ENCODE measurements at places on chromosomes 13 and 19.

- peak; percentile 89 for DNase-seq
Measured at GRCh38 chr19:29672933-29673336, 7.7 kb downstream of the PLEKHF1 start.

- DNase-seq, result no peak
Measured at GRCh38 chr19:46813839-46814358, 25.5 kb upstream of the SLC1A5 start.

- DNase-seq, result no peak
Measured at GRCh38 chr13:98228661-98229341, 51.7 kb upstream of the RNF113B start.

DNA sequence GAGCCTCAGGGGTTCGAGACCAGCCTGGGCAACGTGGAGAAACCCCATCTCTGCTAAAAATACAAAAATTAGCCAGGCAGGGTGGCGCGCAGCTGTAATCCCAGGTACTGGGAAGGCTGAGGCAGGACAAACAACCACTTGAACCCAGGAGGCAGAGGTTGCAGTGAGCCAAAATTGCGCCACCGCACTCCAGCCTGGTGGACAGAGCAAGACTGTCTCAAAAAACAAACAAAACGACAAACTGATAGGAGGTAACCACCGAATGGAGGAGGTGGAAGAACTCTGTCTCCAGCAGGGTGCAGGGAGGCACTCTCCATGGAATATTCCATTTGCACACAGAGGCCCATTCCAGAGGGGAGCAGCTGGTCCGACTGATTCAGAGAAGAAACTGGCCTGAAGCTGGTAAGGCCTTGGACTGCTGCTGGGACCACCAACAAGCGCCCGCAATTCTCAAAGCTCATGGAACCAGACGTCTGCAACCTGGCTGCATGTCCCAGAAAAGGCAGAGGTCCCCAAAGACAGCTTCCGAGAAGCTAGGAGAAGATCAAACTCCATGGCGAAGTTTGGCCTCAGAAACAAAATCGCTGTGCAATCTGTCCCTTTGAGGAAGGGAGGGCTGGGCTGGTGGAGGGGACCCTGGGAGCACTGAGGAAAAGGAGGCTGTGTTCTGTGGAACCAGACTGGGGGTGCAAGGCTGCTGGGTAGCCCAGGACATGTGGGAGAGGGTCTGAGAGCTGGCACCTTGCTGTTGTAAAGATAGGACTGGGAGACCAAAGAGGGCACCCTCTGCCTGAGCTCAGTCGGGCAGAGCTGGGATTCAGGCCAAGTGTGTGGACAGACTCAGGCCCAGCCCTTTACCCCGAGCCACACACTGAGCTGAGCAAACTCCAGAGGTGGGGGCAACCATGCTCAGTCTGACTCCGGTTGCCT, 35.2 kb downstream of the SLC25A42 start:
- DNase-seq, result no peak

GRCh38 chr19:40807147-40808020, 8.4 kb downstream of the EGLN2 start:
- no peak for DNase-seq

GRCh38 chr19:15297416-15298224, 34.7 kb downstream of the BRD4 start:
- DNase-seq, result no peak

DNA sequence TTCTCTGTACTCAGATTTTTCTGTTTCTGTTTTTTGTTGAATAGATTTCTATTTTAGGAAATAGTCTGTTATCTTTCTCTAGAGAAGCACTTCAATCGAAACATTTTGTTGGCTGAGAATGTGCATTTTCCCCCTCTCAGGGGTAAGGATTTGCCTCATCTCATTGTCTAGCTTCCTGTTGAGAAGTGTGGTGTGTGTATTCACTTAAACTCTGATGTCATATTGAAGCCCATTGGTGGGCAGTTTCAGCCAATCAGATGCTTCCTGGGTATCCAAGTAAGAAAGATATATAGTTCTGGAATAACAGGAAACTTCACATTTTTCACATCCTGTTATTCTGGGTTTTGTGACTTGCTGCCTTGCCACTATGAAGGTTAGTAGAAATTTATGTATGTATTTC, 87.6 kb downstream of the ARHGEF7 start:
- peak; percentile 27 for DNase-seq

- no peak for DNase-seq
Measured at GRCh38 chr13:110209950-110210603, 96.9 kb downstream of the COL4A1 start.

DNA sequence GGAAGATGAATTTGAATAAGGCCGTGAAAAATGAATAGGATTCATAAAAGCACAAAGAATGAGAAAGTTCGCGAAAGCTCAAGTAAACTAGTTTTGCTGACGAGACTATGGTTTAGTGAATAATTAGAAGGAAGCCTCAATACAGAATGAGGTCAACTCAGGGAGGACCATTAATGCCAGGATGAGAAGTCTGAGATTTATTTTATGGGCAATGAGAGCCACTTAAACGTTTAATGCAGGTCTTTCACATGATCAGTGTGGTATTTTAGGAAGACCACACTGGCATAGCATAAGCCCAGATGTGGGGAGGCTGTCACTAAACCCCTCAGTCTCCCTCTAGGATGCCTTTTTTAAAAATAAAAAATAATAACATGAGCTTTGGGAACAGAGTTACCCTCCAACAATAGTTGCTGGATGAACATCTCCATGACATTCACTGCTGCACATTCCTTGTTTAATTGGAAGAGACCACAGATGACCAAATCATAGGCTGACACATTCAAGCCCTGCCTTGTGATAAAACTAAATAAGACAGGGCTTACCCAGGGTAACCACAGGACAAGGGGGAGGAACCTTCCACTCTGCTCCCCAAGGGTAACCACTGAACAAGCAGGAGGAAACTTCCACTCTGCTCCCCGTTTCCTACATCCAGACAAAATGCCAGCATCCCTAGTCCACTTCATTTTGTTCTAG, 43.6 kb upstream of the LSM14A start:
- DNase-seq, result no peak

GRCh38 chr13:29761160-29761559, 89.3 kb downstream of the UBL3 start:
- DNase-seq, result no peak

GRCh38 chr13:23615395-23616081, 45.3 kb downstream of the TNFRSF19 start:
- no peak for DNase-seq

GRCh38 chr19:42528354-42529247, at the start of gene CEACAM1:
TSS of gene CEACAM1 (minus strand) at chr19:42528481. CDS start at chr19:42528374, 107 bp downstream.
- DNase-seq, result peak; percentile 57

DNA sequence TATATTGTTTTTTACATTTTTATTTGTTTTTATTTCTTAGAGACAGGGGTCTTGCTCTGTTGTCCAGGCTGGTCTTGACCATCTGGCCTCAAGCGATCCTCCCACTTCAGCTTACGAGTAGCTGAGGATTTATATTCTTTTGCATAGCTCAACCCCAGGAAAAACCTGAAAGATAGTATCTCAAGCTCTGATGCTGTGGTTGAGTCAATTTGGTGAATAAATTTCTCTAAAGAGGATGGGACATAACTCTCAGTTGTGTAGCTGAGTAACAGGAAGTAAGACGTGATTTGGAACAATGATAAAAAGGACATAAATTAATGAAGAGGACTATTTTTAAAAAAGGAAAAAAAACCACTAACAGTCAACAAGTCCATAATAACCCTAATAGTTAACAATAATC, 79.8 kb upstream of the TNFSF11 start:
- DNase-seq, result peak; percentile 4

DNA sequence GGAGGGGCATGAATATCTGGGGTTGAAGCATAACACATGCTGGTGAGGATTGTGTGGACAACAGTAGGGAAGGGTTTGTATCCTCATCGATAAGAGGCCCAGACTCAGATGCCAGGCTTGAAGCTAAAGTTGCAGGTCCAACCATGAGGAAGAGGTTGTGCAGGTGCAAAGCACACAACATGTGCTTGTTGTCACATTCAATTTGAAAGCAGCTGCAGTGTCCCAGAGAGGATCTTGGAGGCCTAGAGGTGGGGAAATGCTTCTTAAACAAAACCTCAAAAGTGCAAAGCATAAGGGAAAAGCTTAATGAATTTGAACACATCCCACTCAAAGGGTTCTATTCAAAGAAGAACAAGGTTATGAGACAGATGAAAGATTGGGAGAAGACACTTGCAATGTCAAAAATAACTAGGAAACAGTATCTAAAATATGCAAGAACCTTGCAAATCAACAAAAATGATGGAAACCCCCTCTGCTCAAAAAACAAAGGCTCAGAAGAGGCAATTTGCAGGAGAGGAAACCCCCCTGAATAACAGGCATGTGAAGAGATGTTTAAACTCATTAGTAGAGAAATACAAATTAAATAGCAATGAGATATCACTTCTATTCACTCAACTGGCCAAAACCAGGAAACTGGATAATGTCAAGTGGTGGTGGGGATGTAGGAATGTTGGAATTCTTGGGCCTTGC, 187.1 kb downstream of the KATNAL1 start:
- no peak for DNase-seq

DNA sequence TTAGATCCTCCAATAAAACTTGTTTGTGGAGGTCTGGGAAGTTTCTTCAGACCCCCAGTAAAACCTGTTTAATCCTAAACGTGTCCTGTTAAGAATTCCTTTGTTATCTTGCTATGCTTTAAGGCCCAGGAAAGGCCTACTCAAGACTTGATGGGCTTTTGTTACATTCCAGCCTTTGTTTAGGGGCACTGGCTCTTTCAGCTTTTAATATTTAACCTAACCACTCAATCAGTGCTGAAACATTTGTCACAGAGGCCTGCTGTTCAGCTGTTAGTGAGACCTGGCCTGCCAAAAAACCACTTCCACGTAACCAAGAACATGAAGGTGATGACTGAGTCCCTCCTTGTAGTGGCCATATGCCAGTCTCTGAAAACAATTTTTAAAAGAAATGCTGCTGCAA, 41.7 kb downstream of the PCDH17 start:
- no peak for DNase-seq

DNA sequence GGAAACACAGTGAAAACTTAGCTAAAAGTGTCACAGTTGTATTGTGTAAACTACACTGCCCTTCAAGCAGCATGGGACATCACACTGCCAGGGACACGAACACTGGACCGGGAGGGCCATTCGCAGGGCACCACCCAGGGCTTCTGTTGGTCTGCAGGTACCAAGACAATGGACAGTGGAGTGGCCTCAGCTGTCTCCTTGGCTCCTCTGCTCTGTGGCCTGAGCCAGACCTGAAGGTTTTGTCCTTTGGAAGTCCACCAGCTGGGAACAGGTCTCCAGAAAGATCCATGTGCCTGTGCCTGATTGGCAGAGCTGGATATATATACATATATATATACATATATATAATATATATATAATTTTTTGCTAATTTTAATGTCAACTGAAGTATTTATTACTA, 149.8 kb downstream of the ZNF536 start:
- DNase-seq, result no peak

- DNase-seq, result no peak
Measured at GRCh38 chr13:45690636-45691035, 11.5 kb upstream of the CBY2 start.

GRCh38 chr19:41882568-41883462, at the start of gene ARHGEF1:
TSS of gene ARHGEF1 (plus strand) at chr19:41883184. CDS start at chr19:41888083, 4,899 bp downstream.
- DNase-seq, result peak; percentile 65

DNA sequence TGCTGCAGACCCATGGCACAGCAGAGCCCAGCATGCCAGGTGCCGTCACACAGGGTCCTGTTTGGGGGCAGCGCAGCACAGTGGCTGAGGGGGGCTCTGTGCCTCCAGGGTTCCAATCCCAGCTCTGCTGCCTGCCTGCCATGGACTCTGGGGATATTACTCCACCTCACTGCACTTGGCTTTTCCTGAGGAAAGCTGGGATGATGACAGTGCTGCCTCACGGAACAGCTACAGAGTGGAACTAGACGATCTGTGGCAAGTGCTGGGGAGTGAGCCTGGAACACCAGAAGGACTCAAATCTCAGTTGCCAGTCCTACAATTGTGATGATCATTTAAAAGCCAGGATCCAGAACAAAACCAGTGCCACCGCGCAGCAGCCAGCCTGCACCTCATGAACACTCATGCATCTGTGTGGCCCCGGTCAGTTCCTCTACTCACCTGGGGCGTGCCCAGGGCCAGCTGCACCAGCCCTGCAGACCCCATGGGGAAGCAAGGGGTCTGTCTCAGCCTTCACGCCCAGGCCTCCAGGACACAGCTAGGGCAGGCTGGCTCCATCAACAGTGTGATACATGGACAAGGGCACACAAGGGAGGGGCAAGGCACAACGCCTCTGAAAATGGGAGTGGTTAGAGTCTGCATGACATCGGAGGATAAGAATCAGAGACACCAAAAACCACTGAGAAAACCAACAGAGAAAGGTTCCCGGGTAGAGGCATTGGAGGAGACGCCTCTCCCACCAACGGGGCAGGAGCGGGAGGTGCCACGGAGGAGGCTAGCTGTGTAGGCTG, 55.2 kb downstream of the ATP7B start:
- DNase-seq, result no peak
